ENCODE measurements at places on chromosomes 16 and 17.

DNA sequence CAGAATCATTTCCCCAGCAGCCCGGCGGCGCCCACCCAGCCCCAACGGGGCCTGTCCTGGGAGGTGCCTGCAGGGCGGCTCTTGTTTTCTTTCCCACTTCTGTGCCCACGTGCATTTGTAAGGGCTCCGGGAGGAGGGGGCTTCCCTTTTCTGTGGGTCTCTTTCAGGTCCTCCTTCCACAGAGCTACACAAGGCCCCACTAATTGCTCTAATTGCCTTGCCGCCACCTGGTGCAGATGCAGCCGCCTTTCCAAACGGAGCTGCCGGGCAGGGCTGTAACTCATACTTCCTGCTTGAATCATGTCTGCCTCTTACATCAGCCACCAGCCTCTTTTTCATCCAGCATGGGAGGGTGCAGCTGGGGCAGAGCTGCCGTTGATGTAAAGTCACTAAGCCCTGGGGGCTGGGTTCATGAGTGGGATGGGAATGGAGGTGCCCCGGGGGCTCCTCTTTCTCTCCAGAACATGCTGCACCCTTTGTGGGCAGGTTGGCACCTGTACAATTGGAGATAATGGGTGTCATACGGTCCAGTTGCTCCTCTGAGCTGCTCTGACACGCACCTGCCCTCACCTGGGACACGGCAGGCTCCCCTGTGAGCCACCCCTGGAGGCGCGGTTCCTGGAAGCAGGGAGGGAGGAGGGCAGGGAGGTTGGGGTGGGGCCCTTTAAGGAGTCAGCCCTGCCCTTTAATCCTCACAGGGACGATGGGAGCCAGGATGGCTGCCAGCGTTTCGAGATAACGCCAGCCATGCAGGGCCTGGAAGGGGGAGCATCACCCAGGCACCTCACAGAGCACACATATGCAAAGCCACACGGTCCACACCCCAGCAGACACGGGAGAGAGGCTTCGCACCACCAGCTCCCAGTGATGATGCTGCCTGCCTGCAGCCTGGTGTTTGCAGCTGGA, 41.1 kb upstream of the KLHDC4 start:
- DNase-seq = peak; percentile 63

GRCh38 chr17:43402567-43402966, 3.8 kb downstream of the ARL4D start:
- DNase-seq = no peak

GRCh38 chr16:20910781-20911321, 10.3 kb downstream of the LYRM1 start:
- peak; percentile 78 for DNase-seq

GRCh38 chr17:65978871-65979270, 213.1 kb downstream of the CEP112 start:
- no peak for DNase-seq

DNA sequence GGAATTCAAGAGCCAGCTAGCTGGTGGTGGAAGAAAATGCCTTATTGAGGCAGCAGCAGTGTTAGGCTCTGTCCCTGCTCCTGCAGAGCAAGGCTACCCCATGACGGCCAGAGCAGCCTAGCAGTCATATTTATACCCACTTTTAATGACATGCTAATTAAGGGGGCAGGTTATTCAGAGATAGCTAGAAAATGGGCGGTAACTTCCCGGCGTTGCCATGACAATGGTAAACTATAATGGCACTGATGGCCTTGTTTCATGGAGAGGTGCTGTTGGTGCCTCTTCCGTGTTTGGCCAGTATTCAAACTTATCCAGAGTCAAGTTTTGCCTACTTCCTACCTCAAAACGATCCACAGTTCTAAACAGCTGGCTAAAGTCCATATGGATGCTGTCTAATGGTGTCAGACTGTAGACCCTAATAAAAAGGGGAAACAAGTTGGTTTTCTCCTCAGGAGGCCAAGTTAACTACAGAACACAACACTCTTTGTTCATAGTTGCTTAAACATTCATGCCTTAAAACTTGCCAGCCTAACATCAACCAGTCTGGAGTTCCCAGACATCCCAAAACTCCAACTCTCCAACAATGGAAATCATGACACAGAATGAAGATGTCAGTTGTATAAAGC, 3.7 kb upstream of the SCNN1B start:
- no peak for DNase-seq
